ENCODE measurements at places on chromosomes 5 and 9.

GRCh38 chr5:41637869-41638268 lies 127.5 kb upstream of the PLCXD3 start:
- no peak for DNase-seq

GRCh38 chr9:121581786-121582600 lies 69.4 kb upstream of the DAB2IP start:
- DNase-seq = no peak

DNA sequence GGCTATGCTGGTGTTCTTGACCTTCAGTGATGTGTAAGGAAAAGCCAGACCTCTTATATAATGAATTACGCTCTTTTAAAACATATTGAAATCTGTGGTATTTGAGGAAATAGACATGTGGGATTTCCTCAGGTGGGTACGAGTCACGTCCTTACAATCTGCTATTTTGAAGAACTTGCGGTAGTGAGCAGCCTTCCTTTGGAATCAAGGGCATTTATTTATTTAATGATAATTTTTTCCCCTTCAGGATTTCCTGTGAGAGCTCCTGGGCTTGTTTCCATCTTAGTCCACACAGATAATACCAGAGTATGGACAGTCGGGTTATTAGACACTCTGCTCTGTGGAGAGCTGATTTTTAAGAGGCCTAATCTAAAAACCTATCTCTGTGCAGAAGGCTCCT lies 167.9 kb downstream of the ARHGEF28 start:
- DNase-seq = no peak

DNA sequence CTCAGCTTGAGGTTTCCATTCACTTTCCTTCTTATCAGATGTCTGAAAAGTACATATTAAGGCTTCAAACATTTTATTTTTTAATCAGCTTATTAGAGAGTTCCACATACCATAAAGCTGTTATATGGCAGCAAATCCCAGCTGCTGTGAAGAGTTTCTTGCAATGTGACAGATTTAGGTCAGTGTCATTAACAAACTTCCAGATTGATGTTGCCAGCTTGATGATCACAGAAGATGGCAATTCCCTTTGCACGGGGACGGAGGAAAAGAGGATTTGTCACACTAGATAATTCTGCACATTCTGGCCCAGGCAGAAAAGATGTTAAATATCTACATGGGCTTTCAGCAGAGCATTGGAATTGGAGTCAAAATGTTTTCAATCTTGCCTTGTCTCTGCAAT lies 215.8 kb downstream of the BRINP1 start:
- no peak for DNase-seq
